ENCODE measurements at places on chromosomes 11 and 22.

DNA sequence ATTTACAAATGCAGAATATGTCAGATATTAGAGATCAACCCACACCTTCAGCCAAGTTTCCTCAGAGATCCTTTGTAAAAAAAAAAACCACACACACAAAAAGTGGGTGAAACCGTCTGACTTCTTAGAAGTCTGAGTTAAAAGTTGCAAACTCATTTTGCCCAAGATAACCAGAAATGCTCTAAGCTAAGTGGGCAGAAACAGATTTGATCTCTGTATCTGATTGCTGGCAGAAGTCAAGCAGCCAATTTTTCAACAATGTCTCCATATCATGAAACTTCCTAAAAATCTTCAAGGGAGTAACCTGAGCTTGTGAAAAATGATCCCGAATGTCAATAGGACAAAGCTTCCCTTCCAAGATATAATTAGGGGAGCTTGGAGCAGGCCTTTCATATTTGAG is 28.6 kb upstream of the ATXN10 start:
- DNase-seq = no peak

- DNase-seq = peak; percentile 41
These were observed 158.1 kb upstream of the MTNR1B start for GRCh38 chr11:92811341-92811740.

- no peak for DNase-seq
These were observed 58.2 kb upstream of the EED start for GRCh38 chr11:86186386-86186785.

GRCh38 chr11:110093407-110094297 is 460 bp downstream of the ZC3H12C start:
- DNase-seq = peak; percentile 53

DNA sequence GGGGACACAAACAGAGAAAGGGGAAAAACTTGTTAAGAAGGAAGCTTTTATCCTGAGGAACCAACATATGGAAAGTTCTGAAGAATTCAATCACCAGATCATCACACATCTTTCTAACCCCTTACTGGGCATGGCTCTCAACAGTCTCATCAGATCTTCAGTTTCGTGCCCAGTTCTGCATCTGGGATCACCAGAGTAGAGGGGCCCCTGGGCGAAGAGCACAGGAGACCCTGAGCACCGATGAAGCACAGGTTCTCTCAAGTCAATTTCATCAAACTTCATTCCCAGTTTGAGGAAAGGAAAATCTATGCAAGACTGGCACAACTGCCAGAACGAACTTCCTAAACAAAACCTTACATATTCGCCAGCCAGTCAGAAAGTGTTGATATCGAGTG is 8.5 kb upstream of the PYGM start:
- no peak for DNase-seq

DNA sequence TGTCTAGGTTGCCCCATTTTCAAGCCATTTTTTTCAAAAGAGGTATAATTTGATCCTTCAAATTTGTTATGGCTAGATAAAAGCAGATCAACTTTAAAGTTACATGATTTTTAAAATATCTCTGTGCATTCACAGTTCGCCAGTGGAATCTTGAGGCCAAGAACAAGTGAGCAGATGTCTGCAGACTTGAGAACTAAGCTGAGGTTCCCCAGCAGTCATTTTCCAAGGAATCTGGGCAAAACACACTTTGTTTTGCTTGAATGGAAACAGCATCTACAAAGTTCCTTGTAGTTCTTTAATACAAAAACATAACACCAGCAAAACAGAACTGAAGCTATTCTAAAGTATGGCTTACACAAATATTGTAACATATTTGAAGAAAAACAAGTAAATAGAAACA is 7.7 kb downstream of the MPPED2 start:
- DNase-seq = no peak

DNA sequence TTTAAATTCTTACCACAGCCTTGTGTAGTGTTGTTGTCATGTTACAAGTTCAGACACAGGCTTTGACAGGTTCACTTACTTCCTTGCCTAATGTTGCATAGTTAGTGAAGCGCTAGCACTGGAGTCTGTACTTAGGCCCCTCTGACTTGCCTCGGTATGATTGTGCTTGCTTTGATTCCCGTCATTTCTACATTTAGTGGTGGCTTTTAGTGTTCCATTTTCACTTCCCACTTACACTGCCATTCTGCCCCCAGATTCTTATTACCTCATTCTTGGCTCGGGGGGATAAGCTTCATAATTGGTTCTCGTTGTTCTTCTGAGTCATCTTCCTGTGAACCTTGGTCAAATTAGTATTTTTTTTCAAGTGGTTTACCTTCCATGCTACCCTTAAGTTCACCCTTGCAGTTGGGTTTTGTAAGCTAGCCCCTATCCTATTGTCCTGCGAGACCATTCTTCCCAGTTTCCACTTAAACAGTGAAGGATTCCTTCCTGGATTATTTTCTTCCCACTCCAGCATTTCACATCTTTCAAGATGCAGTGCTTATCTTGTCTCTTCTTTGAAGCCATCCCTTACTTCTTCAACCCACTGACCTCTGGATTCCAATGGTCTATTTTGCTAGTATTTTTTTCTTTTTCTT is 68.7 kb downstream of the DDX10 start:
- peak; percentile 67 for DNase-seq

DNA sequence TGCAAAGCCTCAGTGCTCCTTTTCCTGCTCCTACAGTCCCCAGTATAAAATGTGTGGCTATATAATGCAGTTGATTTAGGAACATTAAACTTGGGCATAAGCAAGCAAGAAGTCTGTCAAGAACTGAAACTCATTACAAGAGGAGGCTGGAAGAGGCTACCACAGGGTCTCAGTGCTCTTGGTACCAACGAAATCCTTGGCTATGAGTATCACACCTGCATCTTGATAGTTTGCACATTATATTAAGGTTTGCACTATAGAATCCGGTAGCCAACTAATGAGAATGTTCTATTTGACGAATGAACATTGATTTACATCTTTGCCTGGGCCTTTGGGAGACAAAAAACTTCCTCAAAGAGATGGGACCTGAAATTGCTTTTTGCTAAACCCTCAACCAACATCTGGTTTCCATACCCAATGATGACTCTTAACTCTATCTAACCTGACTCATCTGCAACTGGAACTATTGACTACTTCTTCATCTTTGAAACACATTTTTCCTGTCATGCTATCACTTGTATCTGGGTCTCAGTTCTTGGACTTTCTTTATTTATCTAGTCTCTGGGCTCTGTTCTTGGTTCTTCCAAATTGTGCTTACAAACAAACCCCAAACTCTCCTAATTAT is 207.2 kb upstream of the CTSC start:
- DNase-seq = peak; percentile 58

DNA sequence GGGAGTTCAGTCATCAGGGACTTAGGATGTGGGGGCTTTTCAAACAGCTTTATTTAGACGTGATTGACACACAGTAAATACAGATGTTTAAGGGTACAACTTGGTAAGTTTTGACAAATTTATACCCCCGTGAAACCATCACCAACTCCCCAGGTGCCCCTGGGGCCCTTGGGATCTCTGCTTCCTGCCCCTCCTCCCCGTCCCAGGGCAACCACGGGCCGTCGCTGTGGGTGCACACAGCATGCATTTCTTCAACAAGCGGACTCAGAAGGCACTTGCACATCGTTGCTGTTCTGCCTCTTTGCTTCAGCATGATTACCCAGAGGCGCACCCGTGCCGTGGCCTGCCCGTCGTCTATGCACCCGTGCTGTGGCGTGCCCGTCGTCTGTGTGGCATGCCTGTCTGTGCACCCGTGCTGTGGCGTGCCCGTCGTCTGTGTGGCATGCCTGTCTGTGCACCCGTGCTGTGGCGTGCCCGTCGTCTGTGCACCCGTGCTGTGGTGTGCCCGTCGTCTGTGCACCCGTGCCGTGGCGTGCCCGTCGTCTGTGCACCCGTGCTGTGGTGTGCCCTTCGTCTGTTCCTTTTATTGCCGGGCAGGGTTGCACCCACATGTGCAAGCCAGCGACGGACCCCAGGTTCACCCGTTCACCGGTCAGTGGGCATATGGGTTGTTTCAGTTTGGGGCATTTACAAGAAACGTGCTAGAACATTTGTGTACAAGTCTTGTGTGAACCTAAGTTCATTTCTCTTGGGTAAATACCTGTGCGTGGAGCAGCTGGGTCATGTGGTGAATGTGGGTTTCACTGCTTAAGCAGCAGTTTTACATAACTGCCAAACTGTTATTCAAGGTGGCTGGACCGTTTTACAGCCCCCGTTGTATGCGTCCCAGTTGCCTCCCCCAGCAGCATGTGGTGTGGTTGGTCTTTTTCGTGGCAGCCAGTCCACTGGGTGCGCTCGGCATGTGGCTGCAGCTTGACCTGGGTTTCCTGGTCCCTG is 8.3 kb downstream of the CD81 start:
- DNase-seq = no peak

DNA sequence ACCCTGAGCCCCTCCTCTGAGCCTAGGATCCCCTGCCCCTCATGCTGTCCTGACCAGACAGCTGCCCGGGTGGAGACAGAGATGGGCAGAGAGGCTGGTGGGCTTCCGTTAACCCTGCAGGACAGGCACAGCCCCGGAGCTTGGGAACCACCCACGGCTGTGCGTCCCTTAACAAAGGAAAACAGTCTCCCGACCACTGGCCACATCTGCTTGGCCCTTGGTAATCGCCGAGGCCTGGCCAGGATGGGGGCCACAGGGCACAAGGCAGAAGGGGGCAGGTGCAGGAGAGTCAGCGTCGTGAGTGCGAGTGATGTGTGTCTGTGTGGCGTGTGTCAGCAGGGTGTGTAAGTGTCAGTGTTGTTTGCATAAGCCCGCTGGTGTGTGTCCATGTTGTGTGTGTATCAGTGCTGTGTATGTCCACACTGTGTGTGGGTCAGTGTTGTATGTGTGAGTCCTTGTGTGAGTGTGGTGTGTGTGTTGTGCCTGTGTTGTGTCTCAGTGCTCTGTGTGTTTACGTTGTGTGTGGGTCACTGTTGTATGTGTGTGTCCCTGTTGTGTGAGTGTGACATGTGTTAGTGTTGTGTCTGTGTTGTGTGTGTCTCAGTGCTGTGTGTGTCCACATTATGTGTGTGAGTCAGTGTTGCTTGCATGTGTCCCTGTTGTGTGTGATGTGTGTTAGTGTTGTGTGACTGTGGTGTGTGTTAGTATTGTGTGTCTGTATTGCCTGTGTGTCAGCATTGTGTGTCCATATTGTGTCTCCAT is 369.5 kb downstream of the BRD1 start:
- DNase-seq = no peak

- DNase-seq = peak; percentile 52
These were observed 91.6 kb upstream of the PARVA start for GRCh38 chr11:12285811-12286222.

- DNase-seq = no peak
These were observed 39.5 kb downstream of the ANO1 start for GRCh38 chr11:70117567-70118145.

GRCh38 chr11:70191495-70192140 is 11.5 kb upstream of the FADD start:
- DNase-seq = peak; percentile 33

DNA sequence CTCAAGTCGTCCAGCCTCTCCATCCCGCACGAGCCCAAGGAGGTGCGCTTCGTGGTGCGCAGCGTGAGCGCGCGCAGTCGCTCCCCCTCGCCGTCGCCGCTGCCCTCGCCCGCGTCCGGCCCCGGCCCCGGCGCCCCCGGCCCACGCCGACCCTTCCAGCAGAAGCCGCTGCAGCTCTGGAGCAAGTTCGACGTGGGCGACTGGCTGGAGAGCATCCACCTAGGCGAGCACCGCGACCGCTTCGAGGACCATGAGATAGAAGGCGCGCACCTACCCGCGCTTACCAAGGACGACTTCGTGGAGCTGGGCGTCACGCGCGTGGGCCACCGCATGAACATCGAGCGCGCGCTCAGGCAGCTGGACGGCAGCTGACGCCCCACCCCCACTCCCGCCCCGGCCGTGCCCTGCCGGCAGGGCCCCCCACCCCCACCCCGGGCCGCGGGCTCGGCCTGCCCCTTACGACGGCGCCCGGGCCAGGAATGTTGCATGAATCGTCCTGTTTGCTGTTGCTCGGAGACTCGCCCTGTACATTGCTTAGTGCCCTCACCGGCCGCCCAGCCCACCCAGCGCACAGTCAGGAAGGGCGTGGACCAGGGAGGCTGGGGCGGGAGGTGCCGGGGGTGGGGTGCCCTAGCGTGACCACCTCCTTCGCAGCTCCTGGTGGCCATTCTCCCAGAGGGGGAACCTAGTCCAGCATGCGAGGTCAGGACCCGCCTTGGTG is 6.9 kb upstream of the ACR start:
- peak; percentile 11 for DNase-seq
